ENCODE measurements at places on chromosomes 16 and 17.

- DNase-seq: no peak
Observed at GRCh38 chr16:73265124-73265837, 217.4 kb upstream of the ZFHX3 start.

DNA sequence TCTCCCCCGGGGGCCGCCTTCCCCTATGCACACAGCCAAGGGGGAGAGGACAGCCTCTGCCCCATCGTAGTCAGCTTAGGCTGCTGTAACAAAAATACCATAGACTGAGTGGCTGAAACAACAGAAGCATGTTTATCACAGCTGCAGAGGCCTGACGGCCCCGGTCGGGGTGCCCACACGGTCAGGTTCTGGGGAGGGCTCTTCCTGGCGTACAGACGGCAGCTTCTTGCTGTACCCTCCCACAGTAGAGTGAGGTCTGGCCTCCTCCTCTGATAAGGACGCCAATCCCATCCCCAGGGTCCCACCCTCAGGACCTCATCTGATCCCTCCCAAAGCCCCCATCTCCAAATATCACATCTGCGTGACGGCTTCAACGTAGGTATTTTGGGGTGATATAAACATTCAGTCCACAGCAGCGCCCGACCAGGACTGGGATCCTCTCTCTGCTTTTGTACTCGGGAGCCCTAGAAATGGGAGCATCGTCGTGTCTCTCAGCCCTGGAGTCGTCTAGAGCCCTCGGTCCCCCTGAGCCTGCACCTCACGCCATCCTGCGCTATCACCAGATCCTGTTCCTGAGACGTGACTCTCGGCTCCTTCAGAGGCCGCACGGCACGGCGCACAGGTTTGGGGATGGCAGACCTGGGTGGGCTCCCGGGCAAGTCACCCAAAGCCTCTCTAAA, 67.8 kb downstream of the RPH3AL start:
- no peak for DNase-seq

GRCh38 chr16:10308305-10309193, 77.3 kb upstream of the ATF7IP2 start:
- DNase-seq: no peak

- DNase-seq: no peak
Observed at GRCh38 chr16:89931305-89931896, 8.3 kb downstream of the TUBB3 start.

DNA sequence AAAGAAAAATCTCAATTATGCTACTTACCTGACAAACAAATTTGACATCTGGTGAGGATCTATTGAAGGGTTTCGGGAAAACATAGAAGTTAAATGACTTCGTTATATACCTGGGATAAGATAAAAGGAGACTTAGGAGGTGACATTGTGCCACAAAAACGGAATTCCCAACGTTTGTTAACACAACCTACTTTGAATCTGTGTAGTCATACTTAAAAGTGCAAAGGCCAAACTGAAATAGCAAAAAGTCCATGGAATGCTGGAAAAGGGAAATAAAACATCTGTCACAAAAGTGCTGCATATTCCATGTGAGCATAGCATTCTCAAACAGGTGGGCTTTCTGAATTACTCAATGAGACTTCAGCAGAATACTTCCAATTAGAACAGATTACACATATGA, 3.0 kb downstream of the PARN start:
- DNase-seq: no peak

GRCh38 chr16:84791088-84791487, 28.7 kb upstream of the CRISPLD2 start:
- DNase-seq: no peak

DNA sequence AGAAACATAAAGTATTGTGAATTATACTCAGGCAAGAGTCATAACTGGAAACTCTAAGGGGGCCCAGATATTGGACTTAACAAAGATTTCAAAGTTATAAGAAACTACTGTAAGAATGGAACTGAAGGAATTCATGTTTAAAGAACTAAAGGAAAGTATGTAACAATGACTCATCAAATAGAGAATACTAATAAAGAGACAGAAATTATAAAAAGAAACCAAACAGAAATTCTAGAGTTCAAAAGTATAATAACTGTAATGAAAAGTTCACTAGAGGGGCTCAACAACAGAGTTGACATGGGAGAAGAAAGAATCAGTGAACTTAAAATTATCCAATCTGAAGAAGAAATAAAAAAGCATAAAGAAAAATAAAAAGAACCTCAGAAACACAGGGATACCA, 55.4 kb downstream of the ADCY9 start:
- DNase-seq: no peak

DNA sequence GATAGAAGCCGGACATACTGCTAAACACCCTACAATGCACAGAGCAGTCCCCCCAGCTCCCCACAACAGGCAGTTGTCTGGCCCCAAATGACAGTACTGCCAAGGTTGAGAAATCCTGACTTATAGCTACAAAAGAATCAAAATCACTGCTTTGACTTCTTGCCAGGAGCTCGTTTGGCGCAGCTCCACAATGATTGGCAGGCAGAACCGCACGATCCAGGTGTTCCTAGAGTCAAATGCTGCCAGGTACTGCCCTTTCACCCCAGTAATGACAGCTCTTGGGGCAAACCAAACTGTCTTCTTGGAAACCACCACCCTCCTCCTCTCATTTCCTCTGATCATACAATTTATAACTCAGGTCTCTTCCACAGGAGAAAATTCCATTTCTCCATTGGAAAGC, 2.2 kb upstream of the TMC5 start:
- no peak for DNase-seq
